Glomerular endothelial cell (primary cell): ENCODE measurements at places on chromosomes 5 and 9.
A peak's percentile ranks its signal among the peaks of the same experiment; 100 is the strongest.

DNA sequence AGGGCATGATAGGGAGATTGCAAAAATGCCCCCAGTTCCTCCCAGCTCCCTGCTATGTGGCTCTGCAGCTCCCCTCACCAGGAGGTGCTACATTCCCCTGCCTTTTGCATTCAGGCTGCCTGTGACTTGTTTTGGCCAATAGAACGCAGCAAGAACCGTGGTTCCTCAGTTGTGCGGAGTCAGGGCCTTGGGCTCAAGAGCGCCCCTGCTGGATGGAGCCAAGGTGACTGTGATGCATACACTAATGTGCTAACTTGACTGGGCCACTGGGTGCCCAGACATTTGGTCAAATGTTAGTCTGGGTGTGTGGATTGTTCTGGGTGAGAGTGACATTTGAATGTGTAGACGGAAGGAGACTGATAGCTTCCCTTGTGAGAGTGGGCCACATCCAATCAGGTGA is 123.3 kb upstream of the MVB12B start:
- no peak for DNase-seq

- no peak for DNase-seq
These were observed 70.4 kb downstream of the MVB12B start for GRCh38 chr9:126397056-126397455.

GRCh38 chr9:99509900-99510535 is 287.9 kb downstream of the SEC61B start:
- DNase-seq: no peak

- DNase-seq: no peak
These were observed 7.9 kb downstream of the TRMT10B start for GRCh38 chr9:37761511-37761910.

DNA sequence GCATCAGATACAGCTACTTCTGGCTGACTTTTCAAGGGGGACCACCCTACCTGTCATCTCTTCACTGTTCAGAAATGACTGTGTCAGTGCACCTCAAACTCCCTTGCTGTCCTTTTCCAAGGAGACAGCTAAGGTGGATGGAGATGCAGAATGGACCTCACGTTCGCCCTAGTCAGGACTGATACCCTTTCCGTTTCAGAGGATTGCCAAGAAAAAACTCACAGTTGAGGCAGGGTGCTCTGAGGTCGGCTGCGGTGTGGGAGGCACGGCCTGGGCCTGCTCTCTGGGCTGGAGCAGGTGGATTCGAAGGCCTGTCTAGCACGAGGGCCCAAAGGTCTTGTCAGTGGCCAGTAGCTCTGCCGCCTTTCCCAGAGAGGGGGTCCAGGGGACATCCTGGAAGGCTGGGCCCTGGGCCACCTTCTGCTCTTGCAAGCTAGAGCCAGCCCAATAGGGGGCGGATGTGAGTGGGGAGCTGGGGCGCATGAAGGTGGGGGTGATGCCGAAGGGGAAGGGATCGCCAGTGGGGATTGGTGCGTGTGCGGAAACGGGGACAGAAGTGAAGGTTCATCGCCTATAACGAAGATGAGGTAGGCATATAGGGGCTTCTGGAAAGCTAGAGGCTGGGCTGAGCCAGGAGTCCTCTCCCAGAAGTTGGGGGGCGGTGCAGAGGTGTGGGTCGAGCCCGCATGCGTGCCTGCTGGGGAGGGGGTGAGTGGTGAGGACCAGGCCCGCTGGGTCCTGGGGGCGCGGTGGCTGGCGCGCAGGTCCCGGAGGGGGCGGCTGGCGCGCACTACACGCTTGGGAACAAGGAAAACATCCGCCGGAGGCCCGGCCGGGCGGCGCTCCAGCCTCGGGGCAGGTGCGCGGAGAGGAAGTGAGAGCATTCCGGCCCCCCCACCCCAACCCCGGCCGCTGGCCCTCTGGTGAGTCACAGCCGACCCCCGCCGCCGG is 2.5 kb upstream of the MSMP start:
- DNase-seq: no peak

DNA sequence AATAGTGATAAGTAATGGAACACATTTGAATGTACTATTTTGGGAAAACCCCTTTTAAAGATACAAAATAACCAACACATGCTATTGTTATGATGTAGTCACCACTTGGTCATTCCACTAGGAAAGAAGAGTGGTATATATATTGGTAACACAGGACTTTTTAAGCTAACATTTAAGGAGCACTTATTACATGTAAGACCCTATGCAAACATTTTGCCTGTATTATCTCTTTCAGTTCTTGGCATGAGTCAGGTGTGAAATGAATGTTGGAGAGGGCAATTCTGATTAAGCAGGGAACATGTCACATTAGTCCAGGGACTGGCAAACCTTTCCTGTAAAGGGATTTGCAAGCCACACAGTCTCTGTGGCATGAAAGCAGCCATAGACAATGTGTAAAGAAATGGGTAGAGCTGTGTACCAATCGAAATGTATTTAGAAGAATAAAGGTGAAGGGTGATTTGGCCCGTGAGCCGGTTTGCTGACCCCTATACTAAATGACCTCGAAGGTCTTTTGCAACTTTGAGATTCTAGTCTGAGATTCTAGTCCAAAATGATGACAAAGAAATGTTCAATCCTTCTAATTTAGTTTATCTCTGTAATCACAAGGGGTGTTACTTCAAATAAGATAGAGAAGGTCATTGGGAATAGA is 15.3 kb downstream of the ABLIM3 start:
- no peak for DNase-seq

DNA sequence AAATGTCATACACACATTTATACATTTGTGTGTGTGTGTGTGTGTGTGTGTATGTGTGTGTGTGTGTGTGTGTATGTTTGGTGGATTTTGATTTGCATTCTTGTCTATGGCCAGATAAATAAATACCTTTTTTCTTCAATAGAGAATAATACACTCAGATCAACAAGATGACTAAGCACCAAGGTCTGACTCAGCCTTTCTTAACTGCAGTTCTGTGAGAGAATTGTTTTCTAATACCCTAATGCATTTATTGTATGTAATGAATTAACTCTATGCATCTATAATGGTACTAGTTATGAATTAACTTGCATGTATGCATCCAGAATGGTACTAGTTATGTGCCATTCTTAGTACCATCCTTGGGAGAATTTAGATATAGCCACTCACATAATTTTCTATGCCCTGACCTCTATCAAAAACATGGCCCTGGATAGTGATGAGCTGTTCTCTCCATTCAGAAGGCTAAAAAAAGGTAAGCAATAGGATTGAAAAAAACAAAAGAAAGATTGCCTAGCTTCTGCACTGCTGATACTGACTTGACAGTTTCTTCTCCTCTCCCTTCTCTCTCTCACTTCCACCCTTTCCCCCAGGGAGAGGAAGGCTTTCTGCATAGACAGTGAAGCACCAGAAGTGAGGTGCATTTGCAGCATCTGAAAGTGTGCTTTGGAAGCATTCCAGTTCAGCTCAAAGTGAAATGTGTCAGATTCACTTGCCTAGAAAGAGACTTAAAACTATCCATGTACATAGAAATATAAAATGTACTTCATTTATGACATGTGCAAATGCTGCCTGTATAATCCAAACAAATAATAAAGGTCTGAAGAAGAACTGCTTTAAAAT is 55.1 kb upstream of the CCDC112 start:
- peak; percentile 47 for DNase-seq

DNA sequence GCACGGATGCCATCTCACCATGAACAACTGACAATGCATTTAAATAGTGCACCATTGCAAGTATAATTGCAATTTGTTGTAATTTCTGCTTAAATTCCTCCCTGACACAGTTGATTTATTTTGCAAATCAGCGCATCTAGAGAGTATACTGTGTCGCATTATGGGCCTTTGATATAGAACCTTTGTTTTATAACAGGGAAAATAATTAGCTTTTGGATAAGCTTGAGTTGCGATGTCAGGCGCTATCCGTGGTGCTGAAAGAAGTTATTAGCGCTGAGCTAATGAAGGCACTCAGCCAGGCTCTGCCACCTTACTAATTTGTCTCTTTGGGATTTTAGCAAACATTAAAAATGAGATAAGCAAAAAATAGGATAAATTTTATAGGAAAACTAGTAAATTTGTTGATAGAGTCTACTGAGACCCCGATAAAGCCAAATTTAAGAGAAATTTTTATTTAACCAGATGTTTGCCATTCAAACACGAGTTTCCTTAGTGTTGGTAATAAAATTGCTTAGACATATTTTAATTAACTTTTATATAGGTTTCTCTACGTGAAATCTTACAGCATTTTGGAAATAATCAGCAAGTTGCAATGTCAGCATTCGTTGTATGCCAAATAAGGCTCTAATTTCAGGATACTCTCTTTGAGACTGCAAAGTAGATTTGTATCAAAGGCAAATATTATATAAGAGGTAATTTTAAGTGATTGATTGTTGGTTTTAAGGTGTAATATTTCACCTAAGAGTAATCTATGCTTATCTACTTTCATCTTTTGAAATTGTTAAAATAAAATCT is 355.5 kb downstream of the TLR4 start:
- peak; percentile 10 for DNase-seq

GRCh38 chr9:88418715-88419540 is 30.7 kb downstream of the SPIN1 start:
- no peak for DNase-seq

DNA sequence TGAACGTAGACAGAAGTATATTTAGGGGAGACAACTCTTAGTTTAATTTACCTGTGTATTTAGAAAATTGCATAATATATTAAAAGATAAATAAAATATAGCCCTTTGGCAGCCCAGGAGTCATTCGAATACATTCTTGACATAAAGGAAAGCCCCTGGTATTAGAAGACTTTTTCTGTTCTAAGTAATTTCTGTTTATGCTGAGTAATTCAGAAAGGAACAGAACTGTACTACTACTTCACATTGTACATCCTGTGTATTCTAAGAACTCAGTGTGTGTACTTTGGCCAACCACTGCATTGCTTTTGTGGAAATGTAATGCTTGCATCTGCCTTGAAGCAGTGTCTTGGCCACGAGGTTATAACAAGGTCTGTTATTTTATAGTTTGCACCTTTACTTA is 136.4 kb downstream of the KDM4C start:
- no peak for DNase-seq
